Lung microvascular endothelial cell (primary cell): ENCODE measurements at places on chromosomes 13 and 19.

DNA sequence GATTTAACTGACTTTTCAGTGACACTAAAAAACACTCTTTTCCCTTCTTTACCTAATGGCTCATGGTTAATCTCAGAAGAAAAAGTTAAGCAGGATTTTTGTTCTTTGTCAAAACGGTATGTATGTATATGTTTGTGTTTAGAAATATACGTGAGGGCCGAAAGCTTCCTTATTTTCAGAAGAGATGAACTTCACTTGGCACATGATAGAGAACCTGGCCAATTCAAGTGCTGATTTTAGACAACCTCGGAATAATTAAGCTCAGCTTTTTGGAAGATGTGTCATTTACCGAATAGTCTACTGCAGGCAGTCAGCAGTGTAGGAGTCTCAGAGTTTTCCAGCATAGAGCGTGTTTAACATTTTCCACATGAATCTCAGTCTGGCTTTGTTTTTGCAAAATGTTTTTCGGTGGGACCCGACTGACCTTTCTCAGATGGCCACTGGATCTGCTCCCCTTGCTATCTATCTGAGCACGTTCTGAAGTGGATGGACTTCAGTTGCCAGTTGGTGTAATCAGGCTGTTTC, 4.6 kb downstream of the RNASEH2B start:
- no peak for DNase-seq

DNA sequence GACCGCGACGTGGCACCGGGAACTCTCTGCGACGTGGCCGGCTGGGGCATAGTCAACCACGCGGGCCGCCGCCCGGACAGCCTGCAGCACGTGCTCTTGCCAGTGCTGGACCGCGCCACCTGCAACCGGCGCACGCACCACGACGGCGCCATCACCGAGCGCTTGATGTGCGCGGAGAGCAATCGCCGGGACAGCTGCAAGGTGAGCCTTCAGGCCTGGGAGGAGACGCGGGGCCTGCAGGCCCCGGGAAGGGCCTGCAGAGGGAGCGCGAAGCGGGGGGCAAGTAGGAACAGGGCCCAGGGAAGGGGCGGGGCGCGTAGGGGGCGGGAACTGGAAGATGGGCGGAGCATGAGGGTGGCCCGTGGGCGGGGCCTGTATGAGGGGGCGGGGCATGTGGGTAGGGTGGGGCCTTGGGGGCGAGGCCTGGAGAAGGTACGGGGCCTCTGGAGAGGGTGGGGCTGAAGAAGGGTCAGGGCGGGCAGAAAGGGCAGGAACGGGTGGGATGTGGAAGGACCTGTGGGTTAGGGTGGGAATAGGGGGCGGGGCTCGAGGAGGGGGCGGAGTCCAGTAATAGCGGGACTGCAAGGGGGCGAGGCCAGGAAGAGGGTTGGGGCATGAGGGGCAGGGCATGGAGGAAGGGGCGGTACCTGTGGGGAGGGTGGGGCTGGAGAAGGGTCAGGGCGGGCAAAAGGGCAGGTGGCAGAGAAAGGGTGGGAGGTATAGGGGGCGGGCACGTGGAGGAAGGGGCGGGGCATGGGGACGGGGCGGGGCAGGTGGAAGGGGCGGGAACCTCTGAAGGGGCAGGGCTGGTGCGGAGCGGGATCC, 2.5 kb downstream of the CFD start:
- DNase-seq: peak; percentile 51

GRCh38 chr13:59510386-59510785, 653.3 kb downstream of the DIAPH3 start:
- DNase-seq: no peak

DNA sequence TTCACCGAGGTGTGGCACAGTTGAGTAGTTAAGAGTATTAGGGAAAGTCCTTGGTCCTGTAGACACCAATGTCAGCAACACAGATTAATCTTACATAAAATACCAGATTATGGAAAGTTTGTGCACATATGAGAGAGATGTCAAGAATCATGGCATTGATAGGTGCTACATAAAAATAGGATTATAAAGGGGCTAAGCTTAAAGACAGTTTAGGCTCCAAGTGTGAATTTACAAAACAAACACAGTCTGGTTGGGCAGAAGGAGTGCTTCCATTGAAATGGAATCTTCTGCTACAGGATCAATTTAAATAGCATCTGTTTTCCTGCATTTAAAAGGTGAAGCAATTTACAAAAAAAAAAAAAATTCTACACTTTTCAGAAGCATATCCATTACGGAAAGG, 292.9 kb downstream of the DNAJC15 start:
- no peak for DNase-seq

GRCh38 chr19:4870025-4870700, 2.7 kb upstream of the PLIN3 start:
- peak; percentile 82 for DNase-seq

GRCh38 chr13:84951128-84951527, 848.1 kb downstream of the SLITRK6 start:
- no peak for DNase-seq

DNA sequence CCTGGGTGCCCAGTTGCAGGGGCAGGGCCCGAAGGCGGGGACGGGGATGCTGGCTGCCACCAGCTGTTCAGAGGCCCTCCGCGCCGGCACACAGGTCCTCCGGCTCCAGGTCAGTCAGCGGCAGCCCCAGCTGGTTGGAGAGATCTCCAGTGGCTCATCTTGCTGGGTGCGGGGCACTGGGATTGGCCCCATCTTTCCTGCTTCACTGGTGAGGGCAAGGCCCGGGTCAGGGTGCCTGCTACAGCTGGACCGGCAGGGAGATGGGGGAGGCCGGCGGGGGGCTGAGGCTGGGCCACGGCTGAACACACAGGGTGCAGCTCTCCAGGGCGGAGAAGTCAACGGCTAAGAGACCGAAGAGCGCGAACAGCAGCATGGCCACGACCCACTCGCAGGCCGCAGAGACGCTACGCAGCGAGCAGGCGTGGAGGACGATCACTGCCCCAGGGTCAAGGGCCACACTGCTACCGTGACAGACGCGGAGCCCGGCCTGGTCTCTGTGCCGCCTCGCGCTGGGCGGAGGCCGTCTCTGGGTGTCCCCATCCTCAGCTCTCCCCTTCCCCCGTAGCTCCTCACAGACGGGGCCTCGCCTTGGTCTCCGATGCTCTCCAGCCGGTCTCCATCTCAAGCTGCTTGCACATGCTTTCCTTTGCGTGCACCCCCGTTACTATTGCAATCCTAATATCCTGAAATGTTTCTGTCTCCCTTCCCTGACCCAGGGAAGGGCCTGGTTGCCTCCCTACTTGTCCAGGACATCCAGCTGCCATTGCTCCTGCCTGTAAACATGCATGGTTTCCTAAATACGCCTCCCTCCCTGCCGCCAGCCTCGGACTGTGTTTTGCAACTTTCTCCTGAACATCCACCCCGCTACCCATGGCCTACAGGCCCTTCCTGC, 12.3 kb downstream of the TMEM150B start:
- DNase-seq: no peak

GRCh38 chr19:21581646-21582240, 76.3 kb downstream of the ZNF429 start:
- DNase-seq: no peak

- DNase-seq: no peak
Observed at GRCh38 chr19:3380829-3381228, 14.4 kb downstream of the NFIC start.

DNA sequence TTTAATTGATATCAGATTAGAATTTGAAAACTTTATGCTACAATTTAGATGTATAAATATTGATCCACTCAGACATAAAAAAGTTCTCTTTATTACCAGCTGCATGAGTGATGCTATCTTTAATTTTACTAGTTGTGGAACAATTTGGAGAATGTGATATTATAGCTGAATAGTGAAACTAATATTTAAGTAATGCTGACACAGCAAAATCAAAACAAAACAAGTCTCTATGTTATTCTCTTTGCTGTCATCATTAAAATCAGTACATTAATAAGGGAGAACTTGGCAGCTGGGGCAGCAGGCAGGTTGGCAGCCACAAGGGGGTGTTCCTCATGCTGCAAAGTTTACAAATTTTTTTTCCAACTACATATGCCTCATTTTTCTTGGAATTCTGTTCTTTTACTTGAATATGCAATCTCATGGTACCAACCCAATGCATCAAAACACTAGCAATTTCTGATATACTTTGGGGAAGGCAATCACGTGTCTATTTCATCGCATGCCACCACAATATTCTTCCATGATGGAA, 585.3 kb downstream of the FGF9 start:
- no peak for DNase-seq

- no peak for DNase-seq
Observed at GRCh38 chr13:97300871-97301270, 78.7 kb downstream of the MBNL2 start.
